ENCODE measurements at places on chromosomes 12 and 14. TPM values are rescaled to one million over a fixed set of nuclear protein-coding genes. Genes with fewer than 3 reads are reported as not detected.

SIX1 gene
- 3.7 TPM for total RNA-seq

KDM2B gene
- 18.9 TPM for total RNA-seq

FAM181A gene
- not detected for total RNA-seq

MYF5 gene
- total RNA-seq: not detected

RPS29 gene
- 3,080 TPM for total RNA-seq

SMCO2 gene
- not detected for total RNA-seq

MYF6 gene
- not detected for total RNA-seq
